ENCODE measurements at places on chromosomes 16 and 17.
A peak's percentile ranks its signal among the peaks of the same experiment; 100 is the strongest.

DNA sequence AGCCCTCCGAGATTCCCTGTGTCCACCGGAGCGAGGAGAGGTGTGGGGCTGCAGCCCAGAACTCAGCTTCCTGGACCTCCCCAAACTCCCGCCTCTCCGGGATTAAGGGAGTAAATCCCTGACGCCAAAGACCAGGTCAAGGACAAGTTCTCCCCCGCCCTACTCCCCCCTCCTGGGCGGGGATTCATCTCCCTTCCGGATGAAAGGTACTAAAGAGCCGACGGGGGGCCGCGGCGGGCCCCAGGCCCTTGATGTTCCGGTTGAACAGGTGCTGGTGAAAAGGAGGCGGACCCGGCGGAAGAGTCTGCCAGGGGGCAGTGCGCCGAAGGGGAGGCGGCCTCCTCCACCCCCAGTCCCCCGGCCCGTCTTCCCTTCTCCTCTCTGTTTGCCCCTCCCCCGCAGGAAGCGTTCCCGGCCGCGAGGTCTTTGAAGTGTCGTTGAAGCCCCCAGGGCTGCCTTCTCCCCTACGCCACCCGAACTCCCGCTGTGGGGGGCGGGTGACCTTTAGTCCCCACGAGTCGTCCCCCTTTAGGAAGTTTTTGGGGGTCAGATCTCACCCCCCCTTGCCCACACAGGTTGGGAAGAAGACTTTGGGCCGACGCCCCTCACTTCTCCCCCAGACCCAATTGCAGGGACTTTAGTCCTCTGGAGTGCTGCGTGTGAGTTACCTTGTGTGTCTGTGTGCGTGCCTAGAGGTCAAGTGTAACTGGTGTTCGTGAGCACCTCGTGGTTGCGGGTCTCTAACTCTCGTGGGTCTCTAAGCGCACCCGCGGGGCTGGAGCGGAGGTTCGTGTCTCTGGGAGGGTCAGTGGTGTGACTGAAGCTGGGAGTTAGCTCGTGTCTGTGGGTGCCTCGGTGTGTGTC, 1.1 kb upstream of the MLLT6 start:
- peak; percentile 23 for DNase-seq

- DNase-seq, result no peak
These were observed 55.6 kb downstream of the GRB7 start for GRCh38 chr17:39793301-39793872.

GRCh38 chr17:1275962-1276736, 3.3 kb upstream of the TRARG1 start:
- DNase-seq, result peak; percentile 33

- DNase-seq, result no peak
These were observed 15.6 kb upstream of the FOXF1 start for GRCh38 chr16:86494565-86495356.

GRCh38 chr16:69417520-69418199, 6.8 kb upstream of the CYB5B start:
- DNase-seq, result no peak

DNA sequence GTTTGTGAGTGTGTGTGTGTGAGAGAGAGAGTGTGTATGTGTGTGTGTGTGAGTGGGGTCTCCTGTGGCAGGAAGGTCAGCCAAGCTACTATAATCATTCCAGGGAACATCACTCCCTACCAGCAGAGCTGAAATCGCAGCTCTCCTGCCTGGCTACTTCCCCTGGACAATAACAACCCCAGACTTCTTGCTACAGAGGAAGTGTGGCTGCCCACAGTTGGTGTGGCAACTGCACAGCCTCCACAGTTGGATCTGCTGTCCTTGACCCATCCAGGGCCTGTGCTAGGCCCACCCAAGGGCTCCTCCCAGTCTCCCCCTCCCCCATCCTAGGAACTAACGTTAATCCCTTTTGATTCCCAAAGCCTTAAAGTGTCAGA, 1.5 kb downstream of the SLC13A5 start:
- DNase-seq, result no peak

- DNase-seq, result no peak
These were observed 18.6 kb downstream of the CDH16 start for GRCh38 chr16:66899945-66900710.

- no peak for DNase-seq
These were observed 21.9 kb downstream of the GLYR1 start for GRCh38 chr16:4825196-4825595.

GRCh38 chr17:39621523-39622379, 5.0 kb upstream of the PPP1R1B start:
- DNase-seq, result peak; percentile 90

- DNase-seq, result no peak
These were observed 42.3 kb downstream of the CRLF3 start for GRCh38 chr17:30782206-30782605.

DNA sequence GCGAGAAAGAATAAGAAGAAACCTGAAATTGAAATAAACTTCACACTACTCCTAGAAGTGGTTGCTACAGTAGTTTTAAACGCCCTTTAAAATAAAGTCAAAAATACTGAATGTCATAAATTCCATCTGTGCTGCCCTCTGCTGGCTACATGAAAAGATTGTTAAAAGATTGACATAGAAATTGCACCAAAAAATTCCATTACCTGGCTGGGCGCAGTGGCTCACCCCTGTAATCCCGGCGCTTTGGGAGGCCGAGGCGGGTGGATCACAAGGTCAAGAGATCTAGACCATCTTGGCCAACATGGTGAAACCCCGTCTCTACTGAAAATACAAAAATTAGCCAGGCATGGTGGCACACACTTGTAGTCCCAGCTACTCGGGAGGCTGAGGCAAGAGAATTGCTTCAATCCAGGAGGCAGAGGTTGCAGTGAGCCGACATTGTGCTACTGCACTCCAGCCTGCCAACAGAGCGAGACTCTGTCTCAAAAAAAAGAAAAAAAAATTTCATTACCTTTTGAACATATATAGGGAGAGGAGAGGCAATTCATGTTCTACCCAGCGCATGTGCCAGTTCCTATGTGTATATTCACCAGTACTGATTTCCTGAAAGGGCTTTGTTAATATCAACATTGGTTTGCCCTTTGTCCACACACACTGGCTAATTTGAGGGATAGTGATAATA, 36.5 kb downstream of the CYTH1 start:
- peak; percentile 47 for DNase-seq

- peak; percentile 33 for DNase-seq
These were observed 13.1 kb downstream of the BCAR1 start for GRCh38 chr16:75238132-75238852.

DNA sequence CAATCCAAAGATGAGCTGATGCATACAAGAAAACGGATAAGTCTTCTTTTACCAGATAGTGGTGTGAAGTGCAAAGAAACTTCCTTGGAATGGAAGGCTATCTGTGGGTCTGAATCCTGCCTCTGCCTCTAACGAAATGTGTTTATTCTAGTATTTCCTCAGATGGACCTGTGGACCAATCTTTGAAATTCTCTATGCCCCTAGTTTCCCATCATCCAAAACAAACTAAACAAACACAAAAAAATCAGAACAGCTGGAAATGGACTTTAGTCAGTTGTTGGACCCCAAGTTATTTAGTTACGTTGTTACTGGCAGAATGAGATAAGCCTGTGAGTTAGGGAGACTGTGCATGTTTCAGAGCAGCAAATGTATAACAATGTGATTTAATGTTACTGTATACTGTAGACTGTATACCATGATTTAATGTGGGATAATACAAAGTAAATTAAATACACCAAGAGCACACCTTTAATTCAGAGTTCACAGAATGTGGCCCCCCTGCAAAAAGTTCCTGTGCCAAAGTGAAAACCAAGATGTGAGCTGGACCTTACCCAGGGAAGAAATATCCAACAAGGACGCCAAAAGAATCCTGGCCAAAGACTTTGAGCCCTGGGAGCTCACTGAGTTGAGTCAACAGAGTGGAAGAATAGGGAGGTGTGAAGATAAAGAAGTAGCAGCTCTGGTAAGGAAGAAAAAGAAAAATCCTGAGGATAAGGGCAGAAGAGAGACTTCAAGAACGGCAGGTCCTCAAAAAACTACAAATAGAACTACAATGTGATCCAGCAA, 255.2 kb downstream of the CNTNAP4 start:
- no peak for DNase-seq

All from NCI-H1694 treated with DMSO at 0.1 percent for 48 hours (cell line).